ENCODE measurements at places on chromosomes 16 and 17. TPM values are rescaled to one million over a fixed set of nuclear protein-coding genes. Genes with fewer than 3 reads are reported as not detected.

DNA sequence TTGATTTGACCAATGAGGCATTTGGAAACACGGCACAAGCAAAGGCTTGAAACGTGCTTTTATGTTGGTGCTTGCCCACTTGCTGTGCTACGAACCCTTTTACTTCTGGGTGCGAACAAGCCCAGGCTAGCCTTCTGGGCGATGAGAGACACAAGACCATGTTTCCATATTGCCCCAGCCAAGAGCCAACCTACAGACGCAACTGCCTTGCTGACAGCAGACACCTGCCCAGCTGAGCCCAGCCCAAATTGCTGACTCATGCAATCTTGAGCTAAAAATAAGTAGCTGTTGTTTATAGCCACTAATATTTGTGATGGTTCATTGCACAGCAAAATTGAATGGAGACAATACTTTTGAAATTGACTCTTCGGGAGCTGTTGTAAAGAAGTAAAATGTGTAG lies 464.5 kb downstream of the WWOX start:
- no peak for DNase-seq

DNA sequence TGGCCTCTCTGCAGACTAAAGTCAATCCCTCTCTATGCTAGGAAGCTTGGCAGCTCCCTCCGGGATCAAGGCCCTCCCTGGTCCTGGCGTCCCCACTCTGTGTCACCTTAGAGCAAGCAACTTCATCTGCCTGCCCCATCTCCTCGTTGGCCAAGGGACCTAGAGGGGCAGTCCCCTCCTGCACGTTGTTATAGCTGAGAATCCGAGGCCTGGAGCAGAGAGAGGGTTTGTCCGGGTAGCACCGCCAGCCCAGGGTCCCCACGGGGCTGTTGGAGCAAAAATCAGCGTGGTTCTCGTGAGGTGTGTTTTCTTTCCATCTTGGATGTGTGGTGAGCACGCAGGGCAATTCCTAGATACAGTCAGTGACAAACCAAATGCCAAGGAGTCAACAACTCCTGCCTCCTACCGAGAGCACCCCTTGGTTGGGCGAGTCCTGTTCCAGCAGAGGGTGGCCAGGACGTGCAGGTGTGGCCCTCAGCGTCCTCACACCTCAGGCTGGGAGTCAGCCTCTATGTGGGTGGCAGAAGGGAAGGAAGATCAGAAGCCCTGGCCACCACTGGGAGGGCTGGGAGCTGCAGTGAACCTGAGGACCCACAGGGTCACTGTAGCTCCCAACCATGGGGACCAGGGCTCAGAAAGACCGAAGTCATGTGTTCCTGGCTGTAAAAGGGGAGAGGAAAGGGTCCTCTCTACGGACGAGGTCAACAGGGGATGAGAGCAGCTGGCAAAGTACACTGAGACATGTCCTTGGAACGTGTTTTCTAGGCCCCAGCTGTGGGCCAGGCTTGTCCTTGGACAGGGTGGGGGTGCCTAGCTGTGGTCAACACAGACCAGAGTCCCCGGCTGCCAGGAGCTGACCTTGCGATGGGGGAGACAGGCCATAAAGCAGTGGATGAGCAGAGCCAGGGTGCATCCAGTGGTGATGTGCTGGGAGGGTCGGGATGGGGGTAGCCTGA lies 85.6 kb upstream of the CIBAR2 start:
- DNase-seq, result peak; percentile 66

GRCh38 chr17:42142371-42142896 lies 12.4 kb downstream of the RAB5C start:
- no peak for DNase-seq

GRCh38 chr17:44997733-44998520 lies 29.8 kb upstream of the C1QL1 start:
- DNase-seq, result peak; percentile 73

DNA sequence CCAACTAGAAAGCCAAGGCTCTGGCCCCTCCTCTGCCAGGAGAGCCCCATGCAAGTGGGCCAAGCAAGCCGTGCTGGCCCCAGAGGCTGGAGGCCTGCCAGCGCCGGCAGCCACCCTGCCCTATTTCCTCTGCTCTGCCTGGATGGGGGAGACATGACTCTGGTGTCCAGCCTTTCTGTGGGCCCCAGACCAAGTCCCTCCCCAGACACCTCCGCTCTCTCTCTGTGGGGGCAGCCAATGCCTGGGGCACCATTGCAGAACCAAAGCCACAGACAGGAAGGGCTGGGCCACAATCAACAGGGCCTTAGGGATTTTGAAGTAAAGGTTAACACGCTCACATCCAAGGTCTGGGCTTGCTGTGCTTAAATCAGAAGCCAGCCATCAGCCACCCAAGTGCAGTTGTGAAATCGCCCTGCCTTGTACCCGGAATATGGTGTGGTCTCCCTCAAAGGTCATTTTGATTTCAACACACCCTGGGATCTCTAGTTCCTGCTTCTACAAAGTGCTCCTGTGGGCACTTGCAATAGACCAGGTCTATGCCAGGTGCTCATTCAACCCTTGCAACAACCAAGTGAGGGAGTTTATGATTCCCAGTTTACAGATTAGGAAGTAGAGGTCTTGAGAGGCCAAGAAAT lies 63.5 kb upstream of the TEX2 start:
- peak; percentile 95 for DNase-seq

DNA sequence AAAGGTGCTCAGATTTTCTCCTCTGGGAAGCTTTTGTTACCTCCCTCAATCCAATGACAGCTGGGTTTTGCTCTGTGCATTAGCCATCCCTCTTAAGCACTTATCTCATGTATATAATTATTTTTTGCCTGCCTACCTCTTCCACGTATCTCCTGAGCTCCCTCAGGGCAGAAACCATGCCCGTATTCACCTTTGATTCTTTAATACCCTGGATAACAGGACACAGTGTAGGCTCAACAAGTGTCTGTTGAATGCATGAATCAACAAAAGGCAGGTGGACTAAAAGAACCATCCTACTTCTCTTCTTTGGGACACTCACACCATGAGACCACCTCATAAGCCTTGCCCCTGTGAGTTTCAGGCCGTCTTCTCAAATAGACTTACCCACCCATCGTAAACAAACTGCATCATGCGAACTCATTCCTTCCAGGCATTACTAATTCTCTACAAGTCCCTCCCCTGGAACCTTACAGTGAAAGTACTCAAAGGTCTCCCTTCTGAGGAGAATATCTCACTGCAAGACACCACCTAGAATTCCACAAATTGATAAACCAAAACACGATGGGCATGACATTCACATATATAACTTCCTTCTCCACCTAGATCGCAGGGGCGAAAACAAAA lies 3.2 kb downstream of the ARHGAP17 start:
- DNase-seq, result no peak

DNA sequence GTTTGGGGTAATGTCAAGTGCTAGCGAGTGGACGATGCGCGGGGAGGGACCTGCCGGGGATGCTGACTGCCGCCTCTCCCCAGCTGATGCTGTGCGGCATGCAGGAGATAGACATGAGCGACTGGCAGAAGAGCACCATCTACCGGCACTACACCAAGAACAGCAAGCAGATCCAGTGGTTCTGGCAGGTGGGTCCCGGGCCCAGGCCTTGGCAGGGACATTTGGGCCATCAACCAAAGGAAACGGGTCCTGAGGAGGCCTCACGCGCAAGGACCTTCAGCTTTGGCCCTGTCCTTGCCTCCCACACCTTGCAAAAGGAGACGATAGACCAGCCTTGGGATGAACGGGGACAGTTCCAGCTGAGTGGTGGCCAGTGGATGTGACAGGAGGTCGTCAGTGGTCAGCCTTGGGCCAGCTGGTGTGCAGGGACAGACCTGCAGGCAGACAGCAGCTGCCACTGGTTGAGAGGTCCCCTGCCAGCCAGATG lies 13.6 kb upstream of the CLEC18A start:
- no peak for DNase-seq

GRCh38 chr17:33463887-33464286 lies 170.8 kb upstream of the ASIC2 start:
- DNase-seq, result no peak

- no peak for DNase-seq
Measured at GRCh38 chr17:51188271-51188833, 22.1 kb downstream of the NME2 start.

GRCh38 chr16:53433509-53433908 lies 762 bp upstream of the RBL2 start:
- no peak for DNase-seq

DNA sequence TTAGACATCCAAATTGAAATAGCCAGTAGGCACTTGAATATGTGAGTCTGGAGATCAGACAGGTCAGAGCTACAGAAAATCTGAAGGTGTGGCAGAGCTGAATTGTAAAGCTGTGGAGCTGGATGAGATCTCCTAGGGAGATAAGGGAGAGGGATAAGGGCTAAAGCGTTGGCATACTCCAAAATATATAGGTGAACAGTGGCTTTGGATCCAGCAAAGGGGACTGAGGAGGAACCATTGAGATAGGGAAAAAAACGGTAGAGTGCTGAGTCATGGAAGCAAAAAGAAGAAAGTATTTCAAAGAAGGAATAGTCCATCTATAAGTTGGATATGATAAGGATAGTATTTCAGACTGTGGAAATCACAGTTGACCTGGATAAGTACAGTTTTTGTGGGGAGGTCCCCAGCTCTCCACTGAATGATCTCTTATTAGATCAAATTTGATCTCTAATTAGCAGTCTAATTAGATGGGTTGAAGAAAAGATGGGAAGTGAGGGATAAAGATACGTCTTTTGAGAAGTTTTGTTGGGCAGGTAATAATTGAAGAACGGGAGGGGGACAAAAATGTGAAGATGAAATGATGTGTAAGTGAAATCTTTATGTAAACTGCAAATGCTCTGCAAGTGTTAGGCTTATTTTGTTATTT lies 587 bp upstream of the DBF4B start:
- DNase-seq, result no peak

DNA sequence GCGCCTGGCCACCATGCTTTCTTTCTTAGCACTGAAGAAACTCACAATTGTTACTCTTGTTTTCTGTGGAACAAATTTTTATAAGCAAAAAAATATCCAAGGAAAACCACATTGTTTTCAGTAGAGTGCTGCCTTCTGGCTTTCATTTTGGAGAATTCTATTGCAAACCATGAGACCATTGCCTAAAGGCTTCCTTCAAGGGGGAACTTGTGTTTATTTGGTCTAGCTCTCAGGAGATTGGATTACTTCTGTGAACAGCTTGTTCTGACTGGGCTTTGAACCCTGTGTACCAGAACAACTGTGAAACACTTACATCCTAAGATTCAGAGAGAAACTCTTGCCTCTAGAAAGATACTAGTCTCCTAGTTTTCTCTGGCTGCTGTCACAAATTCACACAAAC lies 32.1 kb downstream of the TOM1L1 start:
- DNase-seq, result no peak

DNA sequence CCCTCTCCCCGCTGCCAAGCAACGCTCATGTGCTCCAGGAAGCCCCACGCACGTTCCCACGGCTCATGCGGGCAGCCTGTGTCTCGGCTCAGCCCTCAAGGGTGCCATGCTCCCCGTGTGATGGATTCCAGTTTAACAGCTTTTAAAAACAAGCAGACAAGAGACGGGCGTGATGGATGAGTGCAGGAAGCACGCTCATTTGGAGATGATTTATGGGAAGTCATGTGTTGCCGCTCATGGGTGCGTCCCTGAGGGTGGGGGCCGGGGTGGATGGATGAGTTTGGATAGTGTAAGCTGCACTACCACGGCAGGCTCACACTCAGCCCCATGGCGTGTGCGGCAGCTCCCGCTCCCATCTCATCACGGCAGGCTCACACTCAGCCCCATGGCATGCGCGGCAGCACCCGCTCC lies 132.8 kb downstream of the RBFOX3 start:
- no peak for DNase-seq

- DNase-seq, result no peak
Measured at GRCh38 chr16:49706620-49707355, 149.1 kb downstream of the ZNF423 start.

DNA sequence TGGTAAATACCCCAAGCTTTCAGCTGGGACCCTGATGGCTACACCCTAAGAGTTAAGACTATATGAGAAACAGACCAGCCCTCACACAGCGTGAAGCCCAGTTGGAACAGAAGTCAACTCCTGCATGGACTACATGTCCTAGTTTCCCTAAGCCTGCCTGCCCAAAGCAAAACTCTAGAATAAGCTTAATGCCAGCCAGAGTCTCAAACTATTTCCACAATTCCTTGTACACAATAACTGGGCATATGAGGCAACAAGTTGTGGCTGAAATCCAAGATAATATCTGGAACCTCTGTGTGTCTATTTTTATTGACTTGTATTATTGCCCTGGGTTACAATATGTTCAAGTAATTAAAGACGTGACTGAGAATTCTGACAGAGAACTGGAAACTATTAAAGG lies 19.4 kb downstream of the MYH10 start:
- DNase-seq, result no peak

GRCh38 chr16:55563797-55564196 lies 2.7 kb upstream of the CAPNS2 start:
- DNase-seq, result no peak

DNA sequence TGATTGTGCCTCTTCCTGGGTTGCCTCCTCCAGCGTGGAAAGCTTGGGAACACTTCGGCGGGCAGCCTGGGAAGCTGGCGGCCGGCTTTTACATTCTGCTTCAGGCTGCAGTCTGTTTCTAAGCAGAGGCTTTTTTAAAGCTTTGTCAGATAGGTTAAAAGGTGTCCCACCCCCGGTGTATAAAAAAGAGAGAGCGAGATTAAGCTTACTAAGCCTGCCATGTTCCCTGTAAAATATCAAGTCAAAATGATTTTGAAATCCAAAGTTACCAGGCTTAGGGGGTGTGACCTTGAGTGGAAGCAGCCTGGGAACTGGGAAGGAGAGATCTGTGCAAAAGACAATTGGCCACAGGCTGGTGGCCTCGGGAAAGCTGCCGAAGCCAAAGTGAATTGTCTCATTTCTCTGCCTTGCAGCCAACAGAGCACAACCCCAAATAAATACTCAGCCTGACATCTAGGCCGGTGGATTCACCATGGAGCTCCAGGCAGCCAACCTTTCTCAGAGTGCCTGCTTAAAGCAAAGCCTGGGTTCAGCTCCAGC lies 254.5 kb downstream of the FTO start:
- no peak for DNase-seq

The MYH13 gene
- not detected for total RNA-seq

The RNF227 gene
- 1.2 TPM for total RNA-seq

The TSPAN10 gene
- total RNA-seq, result 0.24 TPM

The VPS9D1 gene
- 15.5 TPM for total RNA-seq

The TMIGD1 gene
- not detected for total RNA-seq

The KRTAP4-6 gene
- not detected for total RNA-seq

The C17orf78 gene
- not detected for total RNA-seq

The TMEM238L gene
- total RNA-seq, result not detected
